Activated CD8-positive, alpha-beta memory T cell treated with anti-CD3 and anti-CD28 coated beads for 1 hour (primary cell): ENCODE measurements at places on chromosomes 4 and X.

GRCh38 chrX:76454456-76454927, 27.0 kb downstream of the MAGEE1 start:
- DNase-seq, result no peak

DNA sequence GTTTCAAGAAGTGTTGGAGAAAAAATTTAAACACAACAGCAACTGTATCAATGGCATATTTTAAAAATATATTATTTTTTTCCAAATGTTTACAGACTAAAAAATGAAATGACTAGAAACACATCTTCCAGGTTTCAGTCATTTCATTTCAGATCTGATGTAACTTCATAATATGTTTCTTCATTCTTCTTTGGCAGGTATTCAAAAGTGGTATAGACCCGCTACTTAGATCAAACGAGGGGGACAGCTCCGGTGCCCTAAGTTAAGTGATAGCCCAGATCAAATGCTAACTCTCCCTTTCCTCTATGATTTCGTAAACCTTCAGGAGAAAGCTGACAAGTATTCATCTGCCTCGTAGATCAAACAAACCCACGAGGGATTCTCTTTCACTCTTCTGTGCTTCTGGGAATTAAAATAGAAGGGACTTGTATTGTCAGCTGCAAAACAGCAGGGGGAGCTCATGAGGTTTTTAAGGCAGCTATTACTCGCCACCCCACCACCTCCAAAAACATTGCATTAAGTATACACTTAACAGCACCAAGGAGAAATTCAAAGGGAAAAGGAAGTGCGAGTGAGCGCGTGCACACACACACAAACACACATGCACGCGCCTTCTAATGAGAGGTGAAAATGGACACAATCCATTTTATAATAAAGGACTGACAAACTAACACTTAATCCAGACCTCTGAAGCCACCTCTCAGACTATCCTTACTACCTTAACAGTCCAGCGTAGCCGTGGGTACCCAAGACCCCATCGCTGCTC, 21.4 kb downstream of the HELT start:
- peak; percentile 10 for DNase-seq

DNA sequence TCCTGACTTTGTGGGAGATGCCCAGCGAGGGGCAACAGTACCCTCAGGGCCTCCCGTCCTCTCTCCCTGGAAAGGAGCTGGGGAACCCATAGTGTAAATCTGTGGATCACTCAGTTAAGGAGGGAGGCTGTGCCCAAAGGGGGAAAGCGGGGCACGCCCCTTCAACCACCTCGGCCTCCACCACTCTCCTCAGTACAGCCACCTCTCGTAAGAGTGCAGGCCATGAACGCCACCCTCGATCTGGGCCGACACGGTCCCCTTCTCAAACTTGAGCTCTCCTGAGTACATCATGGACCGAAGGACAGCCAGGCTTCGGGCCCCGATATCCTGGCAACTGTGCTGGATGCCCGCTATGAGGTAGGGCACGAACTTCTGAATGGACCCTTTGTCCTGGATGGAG, 221.8 kb upstream of the ATP6AP2 start:
- no peak for DNase-seq

DNA sequence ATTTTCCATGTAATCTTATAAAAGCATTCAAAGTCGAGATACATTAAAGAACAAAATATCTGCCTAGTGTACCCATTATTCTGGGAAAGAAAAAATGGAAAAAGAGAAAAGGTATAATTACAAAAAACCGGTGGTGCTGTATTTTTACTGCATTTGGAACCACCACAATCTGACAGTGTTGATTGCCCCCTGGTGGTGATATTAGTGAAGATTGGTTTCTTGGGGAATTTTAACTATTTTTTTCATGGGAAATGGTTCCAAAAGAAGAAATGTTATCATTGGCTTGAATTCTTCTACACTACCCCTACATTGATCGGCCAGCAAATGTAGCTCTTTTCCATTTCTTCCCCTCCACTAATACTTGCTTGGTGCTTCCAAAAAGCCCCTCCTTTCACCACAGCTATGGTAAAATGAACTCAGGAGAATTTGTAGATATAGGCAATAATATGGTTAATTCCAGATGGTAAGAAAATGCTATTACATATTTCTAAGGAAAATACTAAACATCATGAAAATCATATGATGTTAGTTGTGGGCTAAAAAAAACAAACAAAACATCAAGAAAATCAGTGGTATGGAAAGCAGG, 50.0 kb downstream of the COX18 start:
- no peak for DNase-seq

DNA sequence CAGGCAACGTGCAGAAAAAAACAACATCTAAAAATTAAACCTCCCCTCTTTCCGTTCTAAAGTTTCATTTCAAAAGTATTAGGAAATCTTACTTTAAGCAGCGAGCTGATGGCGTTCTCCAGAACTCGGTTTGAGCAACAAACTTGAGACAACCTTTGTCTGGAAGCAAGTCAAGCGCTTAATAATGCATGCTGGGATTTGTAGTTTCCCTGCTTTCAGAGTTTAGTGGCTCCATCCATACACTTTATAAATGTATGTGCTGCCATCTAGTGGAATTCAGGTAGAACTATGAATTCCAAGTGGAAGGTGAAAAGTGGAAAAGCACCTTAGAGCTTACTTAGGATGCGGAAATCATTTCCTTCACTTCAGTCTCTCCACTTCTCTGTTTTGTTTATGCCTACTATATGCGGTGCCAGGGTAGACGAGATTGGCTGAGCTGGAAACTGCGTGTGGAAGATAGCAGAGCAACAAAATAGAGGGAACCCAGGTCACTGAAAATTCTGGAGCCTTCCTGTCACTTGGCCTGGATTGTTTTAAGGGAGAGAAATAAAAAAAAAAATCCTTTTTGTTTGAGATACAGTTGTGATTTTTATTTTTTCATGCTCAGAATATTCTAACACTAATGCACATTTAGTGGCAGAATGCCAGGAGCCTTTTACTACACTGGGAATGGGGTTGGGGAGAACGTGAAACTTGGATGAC, at the start of gene BDH2:
TSS of gene BDH2 (minus strand) at position 144 of the 702 bp plus-strand sequence. CDS start 3,580 bp downstream, outside the sequence.
- DNase-seq, result peak; percentile 1

- no peak for DNase-seq
Observed at GRCh38 chr4:169906104-169906503, 120.1 kb downstream of the MFAP3L start.

- no peak for DNase-seq
Observed at GRCh38 chr4:141543176-141543575, 93.2 kb upstream of the IL15 start.

DNA sequence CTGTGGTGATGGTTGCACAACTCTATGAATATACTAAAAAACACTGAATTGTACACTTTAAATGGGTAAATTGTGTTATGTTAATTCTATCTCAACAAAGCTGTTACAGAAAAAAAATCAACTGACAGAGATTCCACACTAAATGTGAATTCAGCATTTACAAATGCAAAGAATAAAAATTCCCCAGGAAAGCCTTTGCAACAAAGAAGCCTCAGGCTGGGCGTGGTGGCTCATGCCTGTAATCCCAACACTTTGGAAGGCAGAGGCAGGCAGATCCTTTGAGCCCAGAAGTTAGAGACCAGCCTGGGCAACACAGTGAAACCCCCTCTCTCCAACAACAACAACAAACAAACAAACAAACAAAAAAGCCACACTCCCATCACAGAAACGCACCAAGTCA, 8.9 kb downstream of the BCLAF3 start:
- DNase-seq, result no peak

- no peak for DNase-seq
Observed at GRCh38 chr4:147735413-147736301, 3.8 kb downstream of the ARHGAP10 start.

GRCh38 chrX:129750971-129751370, 12.2 kb downstream of the XPNPEP2 start:
- DNase-seq, result no peak
